ENCODE measurements at places on chromosomes 16 and 17.
A peak's percentile ranks its signal among the peaks of the same experiment; 100 is the strongest.

DNA sequence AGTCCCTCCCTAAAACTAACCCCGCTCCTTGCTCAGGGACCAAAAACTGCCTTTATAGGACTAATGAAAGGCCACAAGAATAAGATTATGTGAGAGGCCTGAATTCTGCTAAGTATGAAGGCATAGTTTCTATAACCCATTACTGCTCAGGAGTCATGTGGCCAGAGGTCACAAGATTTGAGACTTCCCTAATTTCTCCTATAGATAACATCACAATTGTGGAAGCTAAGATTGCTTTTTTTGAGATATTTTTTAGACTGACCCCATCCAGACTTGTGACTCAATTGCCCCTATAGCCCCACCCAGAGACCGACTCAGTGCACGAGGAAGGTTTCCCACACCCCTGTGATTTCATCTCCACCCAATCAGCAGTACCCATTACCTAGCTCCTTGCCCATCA lies 504.1 kb upstream of the GOT2 start:
- no peak for DNase-seq

- DNase-seq = no peak
Measured at GRCh38 chr17:57782062-57782490, 37.0 kb upstream of the CCDC182 start.

- no peak for DNase-seq
Measured at GRCh38 chr17:82794781-82795482, 43.1 kb downstream of the TBCD start.

DNA sequence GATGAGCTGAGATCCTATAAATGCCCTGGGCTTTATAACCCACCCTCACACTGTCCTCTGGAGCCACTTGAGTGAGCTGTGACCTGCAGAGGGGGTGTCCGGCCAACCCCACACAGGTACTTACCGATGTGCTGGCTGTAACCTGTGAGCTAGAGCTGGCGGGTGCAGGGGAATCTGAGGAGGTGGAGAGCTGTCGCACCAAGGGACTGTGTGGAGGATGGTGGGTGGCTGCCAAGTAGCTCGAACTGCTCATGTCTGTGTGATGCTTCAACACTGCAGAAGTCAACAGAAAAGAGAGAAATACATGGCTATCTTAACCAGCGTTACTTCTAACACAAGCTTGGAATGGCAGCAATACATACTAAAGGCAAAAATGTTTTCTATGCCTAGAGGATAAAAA lies 39.4 kb downstream of the STH start:
- no peak for DNase-seq

- DNase-seq = no peak
Measured at GRCh38 chr16:80040814-80041213, 440.3 kb upstream of the MAF start.

- no peak for DNase-seq
Measured at GRCh38 chr17:74852237-74853047, 7.2 kb downstream of the GRIN2C start.

- peak; percentile 93 for DNase-seq
Measured at GRCh38 chr16:27748868-27749546, 199.1 kb downstream of the KATNIP start.

GRCh38 chr16:52433643-52434042 lies 113.3 kb downstream of the TOX3 start:
- no peak for DNase-seq

DNA sequence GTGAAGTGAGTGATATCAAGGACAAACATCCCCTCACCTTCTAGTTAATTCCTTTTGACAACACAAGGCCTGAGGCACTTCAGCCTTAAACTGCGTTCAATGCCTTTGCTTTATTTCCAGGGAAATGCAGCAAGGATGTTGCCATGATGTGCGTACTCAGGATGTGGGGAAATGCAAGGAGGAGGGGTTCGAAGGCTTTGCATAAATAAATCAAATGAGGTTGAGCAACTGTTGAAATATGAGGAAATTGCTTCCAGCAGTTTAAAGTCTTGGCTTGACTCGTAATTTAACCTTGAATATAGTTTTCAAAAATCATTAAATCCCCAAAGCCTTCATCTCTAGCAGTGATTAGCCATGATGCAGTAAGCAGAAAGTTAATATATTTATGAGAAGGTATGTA lies 81.8 kb upstream of the CCL2 start:
- no peak for DNase-seq

DNA sequence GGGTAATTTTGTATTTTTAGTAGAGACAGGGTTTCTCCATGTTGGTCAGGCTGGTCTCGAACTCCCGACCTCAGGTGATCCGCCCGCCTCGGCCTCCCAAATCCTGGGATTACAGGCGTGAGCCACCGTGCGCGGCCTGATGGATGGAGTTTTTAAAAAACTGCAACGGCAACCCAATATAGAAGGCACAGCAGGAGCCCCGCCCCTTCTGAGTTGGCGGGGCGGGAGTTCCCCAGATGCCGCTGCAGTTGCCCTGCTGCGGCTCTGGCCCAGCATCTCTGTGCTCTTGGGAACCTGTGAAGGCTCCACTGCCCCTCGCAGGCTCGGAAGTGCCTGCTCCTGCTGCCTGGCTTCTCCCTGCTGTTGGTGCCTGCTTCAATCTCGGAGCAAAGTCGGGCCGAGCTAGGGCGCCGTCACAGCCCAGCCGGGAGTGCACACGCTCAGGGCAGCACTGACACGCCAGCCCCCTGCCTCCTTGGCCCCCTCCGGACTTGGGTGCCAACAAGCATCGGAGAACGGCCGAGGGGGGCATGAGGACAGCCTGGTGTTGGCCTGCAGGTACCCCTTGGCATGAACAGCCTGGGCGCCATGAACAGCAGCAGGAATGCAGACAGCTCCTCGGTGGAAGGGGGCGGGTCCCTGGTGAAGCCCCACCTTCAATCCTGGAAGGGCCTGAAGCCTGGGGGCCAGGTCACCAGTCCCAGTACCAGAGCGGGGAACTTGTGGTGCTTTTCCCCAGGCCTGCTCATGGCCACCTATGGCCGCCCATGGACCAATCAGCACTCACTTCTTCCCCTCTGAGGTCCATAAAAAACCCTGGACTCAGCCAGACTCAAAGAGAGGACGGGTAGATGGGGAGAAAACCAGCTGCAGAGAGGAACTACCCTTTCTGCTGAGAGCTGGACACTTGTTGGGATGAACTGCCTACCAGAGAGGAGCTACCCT lies 2.3 kb upstream of the NT5M start:
- DNase-seq = peak; percentile 56

GRCh38 chr17:58302919-58303585 lies 22.3 kb upstream of the MPO start:
- no peak for DNase-seq

- DNase-seq = no peak
Measured at GRCh38 chr16:12043953-12044352, 67.4 kb downstream of the SNX29 start.

DNA sequence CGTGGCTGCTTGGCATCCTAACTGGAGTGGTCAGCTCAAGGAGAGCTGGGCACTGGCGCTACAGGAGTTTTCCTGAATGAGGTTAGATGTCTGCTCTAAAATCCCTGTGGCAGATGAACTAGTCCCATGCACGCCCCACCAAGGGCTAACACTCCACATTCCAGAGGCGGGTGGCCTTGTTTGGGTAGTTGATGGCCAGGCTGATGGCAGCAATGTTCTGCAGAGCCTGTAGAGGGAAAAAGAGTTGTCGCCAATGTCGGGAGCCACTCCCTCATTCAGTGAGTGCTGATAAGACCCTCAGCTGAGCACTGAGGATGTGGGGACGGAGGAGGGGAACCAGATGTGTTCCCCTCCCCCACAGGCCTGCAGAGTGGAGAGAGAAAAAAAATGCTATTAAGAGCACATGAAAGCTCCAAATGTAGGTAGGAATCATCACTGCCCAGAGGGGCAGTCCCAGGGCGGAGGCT lies 42.5 kb upstream of the ATP2A3 start:
- DNase-seq = no peak

DNA sequence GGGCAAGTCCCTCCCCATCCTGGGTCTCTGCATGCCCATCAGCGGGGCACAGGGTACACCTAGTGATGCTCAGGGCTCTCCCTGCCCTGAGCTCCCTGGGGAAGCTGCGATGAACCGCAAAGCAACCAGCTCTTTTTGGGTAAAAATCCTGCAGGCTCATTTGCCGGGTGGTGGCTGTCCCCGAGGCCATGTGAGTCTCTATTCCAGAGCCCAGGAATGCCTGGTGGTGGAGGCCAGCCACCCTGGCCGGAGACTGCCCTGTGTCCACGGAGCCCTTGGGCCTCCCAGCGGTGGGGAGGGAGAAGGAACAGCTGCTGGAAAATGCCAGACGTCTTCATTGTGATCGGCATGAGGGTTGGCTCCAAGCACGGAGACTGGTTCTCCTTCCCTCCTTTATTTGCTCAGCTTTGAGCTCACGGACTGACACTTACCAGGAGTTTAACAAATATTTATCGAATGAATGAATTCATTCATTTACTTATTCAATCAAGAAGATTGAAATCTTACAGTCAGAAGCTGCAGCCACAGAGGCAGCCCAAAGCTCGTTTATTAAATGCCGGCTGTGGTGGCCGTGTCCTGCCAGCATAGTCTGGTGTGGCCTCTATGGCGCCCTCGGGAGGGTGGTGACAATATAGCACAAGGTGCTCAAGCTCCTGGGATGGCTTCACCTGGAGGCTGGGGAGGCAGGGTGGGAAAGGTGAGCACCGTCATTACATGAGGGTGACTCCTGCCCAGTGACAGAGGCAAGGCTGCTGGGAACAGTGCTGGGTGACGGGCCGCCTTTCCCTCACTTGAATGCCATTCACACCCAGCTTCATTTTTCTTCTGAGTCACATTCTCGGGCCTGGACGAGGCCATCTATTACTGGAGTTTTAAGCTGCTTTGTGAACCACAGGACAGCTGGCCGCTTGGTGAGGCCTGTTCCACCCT lies 31.1 kb upstream of the JPH3 start:
- no peak for DNase-seq
